ENCODE measurements at places on chromosomes 4 and X. TPM values are rescaled to one million over a fixed set of nuclear protein-coding genes. Genes with fewer than 3 reads are reported as not detected.

The TCEAL5 gene
- not detected for total RNA-seq

The ARHGAP4 gene
- 0.91 TPM for total RNA-seq

The AFM gene
- total RNA-seq: not detected

The ZDHHC9 gene
- 49.6 TPM for total RNA-seq

The BCLAF3 gene
- total RNA-seq: 3.5 TPM

The G3BP2 gene
- total RNA-seq: 81.3 TPM

The BMPR1B gene
- total RNA-seq: 4.8 TPM

The ABLIM2 gene
- total RNA-seq: 4.4 TPM

The DMP1 gene
- 0.06 TPM for total RNA-seq

The WDFY3 gene
- 9.0 TPM for total RNA-seq

The CT45A5 gene
- total RNA-seq: not detected

The ETDA gene
- total RNA-seq: not detected

The SHROOM2 gene
- total RNA-seq: 0.73 TPM

The ZNF711 gene
- total RNA-seq: 0.84 TPM

The KCTD8 gene
- total RNA-seq: not detected

The PABPC1L2A gene
- not detected for total RNA-seq

All from A549 treated with Mapracorat at 1 μM for 4 hours (cell line).